ENCODE measurements at places on chromosomes 7 and 10.

GRCh38 chr10:71550628-71551027, 153.9 kb downstream of the CDH23 start:
- no peak for DNase-seq

GRCh38 chr10:117761695-117762094, 219.1 kb downstream of the EMX2 start:
- no peak for DNase-seq

GRCh38 chr10:89580243-89580642, 44.8 kb upstream of the SLC16A12 start:
- DNase-seq = no peak

GRCh38 chr10:132069122-132069848, 3.5 kb downstream of the JAKMIP3 start:
- no peak for DNase-seq

DNA sequence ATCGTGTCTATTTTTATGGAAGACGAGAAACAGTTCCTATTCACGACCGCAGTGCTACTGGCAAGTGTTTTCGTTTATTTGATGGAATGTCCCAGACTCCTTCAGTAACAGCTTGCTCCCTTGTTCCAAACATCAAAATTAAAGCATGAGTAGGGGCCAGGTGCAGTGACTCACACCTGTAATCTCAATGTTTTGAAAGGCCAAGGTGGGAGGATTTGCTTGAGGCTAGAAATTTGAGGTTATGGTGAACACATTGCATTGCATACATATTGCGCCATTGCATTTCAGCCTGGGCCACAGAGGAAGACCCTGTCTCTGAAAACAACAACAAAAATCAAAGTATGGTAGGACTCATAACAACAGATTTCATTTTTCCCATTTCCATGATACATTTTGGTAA, 22.8 kb downstream of the PTTG1IP2 start:
- DNase-seq = no peak

DNA sequence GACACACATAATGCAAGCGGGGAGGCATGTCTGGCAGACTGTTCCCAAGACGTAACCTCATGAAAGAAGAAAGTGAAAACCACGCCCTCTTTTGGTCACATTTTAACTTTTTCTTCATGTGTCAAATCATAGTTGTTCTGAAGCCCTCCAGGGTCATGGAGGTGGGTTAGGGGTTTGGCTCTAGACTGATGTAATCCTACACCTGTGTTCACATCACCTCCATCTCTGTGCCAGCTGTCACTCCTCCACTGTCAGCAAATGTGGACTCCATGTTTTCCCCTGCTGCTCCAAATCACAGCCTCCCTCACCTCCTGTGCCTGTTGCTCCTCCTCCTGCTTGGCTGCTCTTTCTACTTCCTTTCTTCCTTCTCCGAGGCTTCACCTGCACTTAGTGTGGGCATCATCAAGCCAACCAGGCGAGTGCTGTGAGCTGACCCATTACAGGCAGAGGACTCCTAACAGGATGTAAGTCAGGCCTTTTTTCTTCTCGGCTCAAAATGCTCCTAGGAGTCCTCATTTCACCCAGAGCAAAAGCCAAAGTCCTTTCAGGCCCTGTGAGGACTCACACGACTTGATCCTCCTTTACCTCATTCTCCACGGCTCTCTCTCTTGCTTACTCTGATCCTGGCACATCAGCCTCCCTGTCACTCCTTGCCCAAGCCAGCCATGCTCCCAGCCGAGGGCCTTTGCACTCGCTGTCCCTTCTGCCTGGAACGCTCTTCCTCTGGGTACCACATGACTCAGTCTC, 66.4 kb upstream of the IFRD1 start:
- peak; percentile 14 for DNase-seq

DNA sequence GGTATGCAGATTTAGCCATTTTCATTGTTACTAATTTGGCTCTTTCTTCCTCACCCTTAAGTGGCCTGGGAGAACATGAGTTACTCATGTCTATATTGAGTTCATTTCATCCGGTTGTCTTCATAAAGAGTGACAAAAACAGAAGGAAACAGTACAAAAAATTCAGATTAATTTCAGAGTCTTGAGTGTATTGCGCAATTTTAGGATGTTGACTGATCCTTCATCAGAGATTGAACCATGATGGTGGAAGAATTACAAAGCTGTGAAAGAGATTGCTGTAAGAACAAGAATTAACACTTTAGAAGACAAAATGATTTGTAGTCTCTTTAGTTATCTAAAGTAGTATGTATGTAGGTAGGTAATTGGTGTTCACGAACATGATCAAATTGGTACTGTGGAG, 194.0 kb upstream of the PPP1R3A start:
- no peak for DNase-seq

DNA sequence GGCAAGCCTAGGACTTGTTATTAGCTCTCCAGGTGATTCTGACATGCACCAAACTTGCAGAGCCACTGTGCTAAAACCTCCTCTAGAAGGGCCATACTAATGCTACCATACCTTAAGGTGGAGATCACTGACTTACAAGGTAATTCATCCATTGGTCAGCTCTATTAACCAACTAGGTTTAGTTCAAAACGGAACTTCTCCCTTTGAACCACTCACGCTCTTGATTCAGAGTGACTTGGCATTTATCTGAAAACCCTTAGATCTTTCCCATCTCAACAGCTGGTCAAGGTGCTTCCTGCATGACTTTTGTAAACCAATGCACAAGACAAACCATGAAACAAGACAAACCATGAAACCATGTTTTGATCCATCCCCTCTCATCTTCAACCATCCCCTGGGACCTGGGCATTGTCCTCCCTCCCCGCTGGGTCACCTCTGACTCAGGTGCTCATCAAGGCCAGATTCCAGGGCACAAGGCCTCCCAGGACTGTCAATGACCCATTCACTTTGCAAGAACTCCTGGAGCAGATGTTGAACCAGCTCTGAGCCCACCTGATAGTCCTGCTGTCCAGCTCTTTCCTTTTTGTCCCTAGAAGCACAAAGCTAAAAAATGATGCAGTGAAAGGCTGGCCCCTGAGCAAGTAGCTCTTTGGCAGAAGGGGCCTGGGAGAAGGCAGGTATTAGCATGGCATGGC, 18.8 kb downstream of the IMPDH1 start:
- DNase-seq = no peak

GRCh38 chr7:34022626-34023025, 117.3 kb downstream of the BMPER start:
- DNase-seq = no peak

- no peak for DNase-seq
Measured at GRCh38 chr10:79051766-79052165, 17.0 kb upstream of the ZMIZ1 start.

- no peak for DNase-seq
Measured at GRCh38 chr7:134374291-134374690, 57.6 kb upstream of the SLC35B4 start.

- no peak for DNase-seq
Measured at GRCh38 chr7:10268034-10268433, 705.6 kb upstream of the PHF14 start.

- DNase-seq = no peak
Measured at GRCh38 chr7:114182837-114183236, 231.8 kb upstream of the FOXP2 start.

DNA sequence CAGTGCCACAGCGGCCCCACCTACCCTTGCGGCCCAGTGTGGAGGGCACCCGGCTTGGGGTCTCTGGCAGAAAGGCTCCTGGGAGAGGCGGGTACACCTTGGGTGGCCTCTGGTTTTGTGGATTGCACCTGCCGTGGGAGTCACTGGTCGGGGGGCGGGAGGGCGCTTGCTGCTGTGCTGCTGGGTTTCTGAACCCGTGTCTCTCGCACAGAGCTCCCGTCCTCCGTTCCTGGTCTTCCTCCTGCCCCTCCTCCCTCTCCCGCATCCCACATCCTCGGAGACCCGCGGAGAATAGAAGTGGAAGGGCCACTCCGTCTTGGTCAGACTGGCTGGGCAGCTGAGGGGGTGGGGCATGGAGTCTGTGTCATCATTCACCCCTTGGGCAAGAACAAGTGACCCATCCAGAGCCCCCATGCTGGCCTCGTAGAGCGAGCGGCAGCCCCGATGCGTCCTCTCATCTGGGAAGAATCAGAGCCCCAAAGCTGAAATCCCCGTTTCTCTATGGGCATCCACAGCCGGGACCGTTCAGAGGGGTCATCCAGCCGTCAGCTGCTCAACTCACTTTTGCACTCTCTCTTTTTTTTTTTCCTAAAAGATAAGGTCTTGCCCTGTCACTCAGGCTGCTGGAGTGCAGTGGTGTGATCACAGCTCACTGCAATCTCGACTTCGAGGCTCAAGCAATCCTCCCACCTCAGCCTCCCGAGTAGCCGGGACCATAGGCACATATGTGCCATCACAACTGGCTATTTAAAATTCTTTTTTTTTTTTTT, 4.0 kb downstream of the MAFK start:
- no peak for DNase-seq

DNA sequence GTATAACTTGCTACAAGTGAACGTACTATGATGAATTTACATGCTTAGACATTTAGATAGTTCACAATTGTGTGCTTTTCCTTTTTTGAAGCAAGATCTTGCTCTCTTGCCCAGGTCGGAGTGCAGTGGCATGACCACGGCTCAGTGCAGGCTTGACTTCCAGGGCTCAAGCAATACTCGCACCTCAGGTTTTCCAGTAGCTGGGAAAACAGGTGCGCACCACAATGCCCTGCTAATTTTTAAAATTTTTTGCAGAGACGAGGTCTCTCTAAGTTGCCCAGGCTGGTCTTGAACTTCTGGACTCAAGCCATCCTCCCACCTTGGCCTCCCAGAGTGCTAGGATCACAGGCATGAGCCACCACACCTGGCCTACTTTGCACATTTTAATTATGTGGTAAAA, 1.8 kb downstream of the GPR15LG start:
- no peak for DNase-seq

DNA sequence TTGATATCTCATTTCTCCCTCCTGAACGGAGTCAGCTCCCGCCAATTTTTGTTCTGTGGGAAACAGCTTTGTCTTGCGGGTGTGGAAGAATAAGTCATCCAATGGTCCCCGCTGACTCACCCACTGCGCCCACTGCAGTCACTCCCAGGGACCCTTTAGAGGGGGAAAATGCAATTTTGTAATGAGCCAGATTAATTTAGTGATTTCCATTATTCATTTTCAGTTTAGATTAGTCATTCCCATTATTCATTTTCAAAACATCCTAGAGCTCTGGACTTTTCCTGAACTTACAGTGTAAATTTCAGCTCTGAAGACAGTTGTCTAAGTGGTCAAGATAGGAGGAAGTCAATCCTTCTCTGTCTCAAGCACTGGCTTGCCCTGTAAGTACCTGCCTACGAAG, 154.9 kb upstream of the TMEM72 start:
- DNase-seq = no peak

GRCh38 chr10:62992145-62992721, 140.9 kb upstream of the NRBF2 start:
- no peak for DNase-seq

- no peak for DNase-seq
Measured at GRCh38 chr10:14160299-14160698, 170.4 kb downstream of the FRMD4A start.

DNA sequence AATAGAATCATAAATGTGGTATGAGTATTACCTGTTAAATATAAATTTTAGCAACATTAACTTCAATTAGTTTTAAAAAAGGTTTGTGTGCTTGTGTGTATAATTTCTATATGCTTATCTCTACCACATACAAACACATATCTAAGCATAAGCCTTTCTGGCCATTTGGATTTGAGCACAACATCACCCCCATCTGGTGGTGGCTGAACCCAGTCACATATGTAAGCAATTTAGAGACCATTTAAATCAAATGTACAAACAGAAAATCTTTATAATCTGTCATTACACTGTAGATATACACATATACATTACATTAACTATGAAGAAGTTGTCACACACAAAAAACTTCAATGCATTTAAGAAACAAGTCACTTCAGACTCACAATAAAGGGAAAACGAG, 31.7 kb downstream of the GPR22 start:
- DNase-seq = peak; percentile 10

Data from CD4-positive, alpha-beta T cell treated with Interleukin-12 subunit alpha and Interleukin-12 subunit beta, for 1 hour (primary cell).